Urinary bladder (tissue), 4 donors: ENCODE measurements at places on chromosomes 13 and 19. TPM values are rescaled to one million over a fixed set of nuclear protein-coding genes. Genes with fewer than 3 reads are reported as not detected.

Gene IGFL4
- 0.21 TPM for total RNA-seq

Gene TINCR
- total RNA-seq: 1.6 TPM

Gene SCEL
- total RNA-seq: 0.69 TPM

Gene CEACAM3
- total RNA-seq: not detected

Gene SCN1B
- 1.6 TPM for total RNA-seq

Gene GJB6
- total RNA-seq: 5.9 TPM

Gene C19orf18
- total RNA-seq: 1.0 TPM

Gene CYP2S1
- 0.53 TPM for total RNA-seq

Gene FBN3
- total RNA-seq: 2.3 TPM

Gene RFPL4AL1
- total RNA-seq: not detected
